ENCODE measurements at places on chromosomes 6 and 20. TPM values are rescaled to one million over a fixed set of nuclear protein-coding genes. Genes with fewer than 3 reads are reported as not detected.

Gene UNC5CL
- total RNA-seq, result 4.3 TPM

Gene BMP6
- 0.13 TPM for total RNA-seq

Gene MYB
- total RNA-seq, result 17.1 TPM

GRCh38 chr6:35083507-35083906 is 57.6 kb downstream of the TCP11 start:
- peaks cover 40% of the 10 kb centered on the region for H3K36me3 ChIP-seq
- DNase-seq, result no peak
- no peak overlapping the region for H3K27ac ChIP-seq
- no peaks in the 10 kb centered on the region for H3K27me3 ChIP-seq

- H3K27ac ChIP-seq, result no peak overlapping the region
- no peaks in the 10 kb centered on the region for H3K27me3 ChIP-seq
- peak overlapping the region; percentile 25 for H3K4me3 ChIP-seq
Measured at GRCh38 chr6:33856031-33856590, 52.3 kb upstream of the MLN start.

DNA sequence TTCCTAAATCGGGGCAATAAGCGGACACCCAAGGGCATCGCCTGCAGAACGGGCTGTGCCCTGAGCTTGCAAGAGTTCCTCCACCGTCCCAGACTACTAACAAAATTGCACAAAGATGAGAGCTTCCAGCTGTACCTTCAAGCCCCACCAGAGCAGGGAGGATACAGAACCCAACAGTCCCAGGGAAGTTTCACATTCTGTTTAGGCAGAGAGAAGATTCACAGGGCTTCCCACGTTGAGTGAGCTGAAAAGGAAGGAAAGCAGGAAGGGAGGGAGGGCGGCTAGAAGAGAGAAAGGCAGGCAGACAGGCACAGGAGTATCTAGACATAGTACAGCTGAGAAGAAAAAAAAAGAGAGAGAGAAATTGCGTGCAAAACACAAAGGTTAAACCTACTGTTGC is 112.6 kb upstream of the AFDN start:
- no peaks in the 10 kb centered on the region for H3K4me1 ChIP-seq
- H3K27me3 ChIP-seq, result no peaks in the 10 kb centered on the region
- H3K4me3 ChIP-seq, result no peak overlapping the region
- no peak overlapping the region for H3K27ac ChIP-seq
- H3K36me3 ChIP-seq, result no peaks in the 10 kb centered on the region
